ENCODE measurements at places on chromosomes 2 and 18.

DNA sequence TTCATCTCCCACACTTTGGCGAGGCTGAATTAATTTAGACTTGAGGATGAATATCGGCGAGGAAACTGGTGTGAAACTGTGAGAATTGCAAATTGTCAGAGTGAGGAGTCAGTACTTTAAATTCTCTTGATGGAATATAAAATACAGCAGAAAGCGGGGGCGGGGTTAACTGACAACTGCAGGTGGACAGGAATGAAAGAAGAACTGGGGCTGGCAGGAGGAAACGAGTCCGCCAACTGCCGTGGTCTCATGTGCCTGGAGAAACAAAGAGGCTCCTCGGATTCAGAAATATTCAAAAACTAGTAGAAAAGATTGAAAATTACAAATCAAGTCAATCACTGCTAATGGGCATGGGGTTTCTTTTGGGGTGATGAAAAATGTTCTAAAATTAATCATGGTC is 44.3 kb downstream of the MOGAT1 start:
- no peak for DNase-seq

- no peak for DNase-seq
These were observed 333.4 kb upstream of the KCNH7 start for GRCh38 chr2:163171786-163172530.

DNA sequence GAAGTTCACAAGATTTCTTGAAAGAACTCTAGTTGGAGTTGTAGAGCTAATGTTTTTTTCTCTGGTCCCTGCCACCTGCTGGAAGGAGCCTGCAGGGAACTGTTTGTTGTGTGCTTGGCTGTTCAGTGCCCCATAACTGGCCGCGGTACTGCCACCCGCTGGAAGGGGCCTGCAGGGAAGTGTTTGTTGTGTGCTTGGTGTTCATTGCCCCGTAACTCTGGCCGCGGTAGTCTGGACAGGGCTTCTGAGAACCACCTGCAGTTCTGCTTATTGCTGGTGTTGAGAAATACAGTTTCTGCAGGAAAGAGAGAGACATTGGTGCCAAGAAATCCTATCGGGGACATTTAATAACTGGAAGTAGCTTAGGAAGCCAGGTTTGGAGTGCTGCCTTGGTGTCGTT is 58.1 kb downstream of the AGAP1 start:
- DNase-seq, result peak; percentile 5

DNA sequence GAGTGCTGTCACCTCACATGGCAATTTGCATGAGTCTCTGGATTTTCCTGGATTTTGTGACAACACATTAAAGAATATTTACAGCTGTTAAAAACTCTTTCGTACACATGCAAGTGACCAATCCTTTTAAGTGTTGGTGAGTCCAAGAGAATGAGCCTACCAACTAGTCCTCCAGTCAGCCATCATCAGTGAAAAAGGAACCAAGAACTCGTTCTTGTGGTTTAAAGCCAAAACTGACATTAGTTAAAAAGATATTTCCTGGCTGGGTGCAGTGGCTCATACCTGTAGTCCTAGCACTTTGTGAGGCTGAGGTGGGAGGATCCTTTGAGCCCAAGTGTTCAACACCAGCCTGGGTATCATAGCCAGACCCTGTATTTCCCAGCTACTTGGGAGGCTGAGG is 215.4 kb upstream of the ITGA4 start:
- peak; percentile 3 for DNase-seq

GRCh38 chr18:8332286-8332685 is 277.0 kb upstream of the RAB12 start:
- no peak for DNase-seq

- no peak for DNase-seq
These were observed 1101.0 kb upstream of the GYPC start for GRCh38 chr2:125554956-125555355.

- DNase-seq, result no peak
These were observed 215.3 kb upstream of the DSEL start for GRCh38 chr18:67731851-67732250.

DNA sequence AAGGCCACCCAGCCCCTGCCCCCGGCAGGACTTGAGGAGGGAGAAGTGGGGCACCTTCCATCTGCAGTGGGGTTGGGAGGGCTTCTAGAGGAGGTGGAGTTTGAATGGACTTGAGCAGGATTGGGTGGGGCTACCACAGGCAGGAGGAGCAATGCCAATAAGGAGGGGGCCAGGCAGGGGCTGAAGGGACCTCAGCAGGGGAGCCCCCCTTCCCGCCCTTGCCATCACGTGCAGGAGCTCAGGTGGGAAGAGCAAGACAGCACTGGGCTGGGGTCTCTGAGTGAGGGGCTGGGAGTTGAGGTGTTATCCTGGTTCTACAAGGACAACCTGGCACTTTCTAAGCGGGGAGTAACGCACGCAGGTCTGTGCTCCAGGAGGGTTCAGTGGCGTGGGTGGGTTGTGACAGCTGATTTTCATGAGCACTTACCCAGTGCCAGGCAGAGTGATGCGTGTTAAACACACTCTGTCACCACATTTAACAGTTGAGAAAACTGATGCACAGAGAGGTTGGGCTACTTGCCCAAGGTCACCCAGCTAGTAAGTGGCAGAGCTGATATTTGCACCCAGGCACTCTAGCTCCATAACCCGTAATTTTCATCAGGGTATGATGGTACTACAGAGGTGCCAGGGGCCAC is 4.8 kb downstream of the CHRND start:
- DNase-seq, result no peak

- DNase-seq, result peak; percentile 71
These were observed 242.6 kb downstream of the PHLPP1 start for GRCh38 chr18:62957885-62958472.

GRCh38 chr18:7059276-7059675 is 58.3 kb downstream of the LAMA1 start:
- no peak for DNase-seq

GRCh38 chr2:37378411-37378810 is 34.0 kb downstream of the QPCT start:
- no peak for DNase-seq

GRCh38 chr2:12702168-12703121 is 14.3 kb upstream of the TRIB2 start:
- DNase-seq, result peak; percentile 38

DNA sequence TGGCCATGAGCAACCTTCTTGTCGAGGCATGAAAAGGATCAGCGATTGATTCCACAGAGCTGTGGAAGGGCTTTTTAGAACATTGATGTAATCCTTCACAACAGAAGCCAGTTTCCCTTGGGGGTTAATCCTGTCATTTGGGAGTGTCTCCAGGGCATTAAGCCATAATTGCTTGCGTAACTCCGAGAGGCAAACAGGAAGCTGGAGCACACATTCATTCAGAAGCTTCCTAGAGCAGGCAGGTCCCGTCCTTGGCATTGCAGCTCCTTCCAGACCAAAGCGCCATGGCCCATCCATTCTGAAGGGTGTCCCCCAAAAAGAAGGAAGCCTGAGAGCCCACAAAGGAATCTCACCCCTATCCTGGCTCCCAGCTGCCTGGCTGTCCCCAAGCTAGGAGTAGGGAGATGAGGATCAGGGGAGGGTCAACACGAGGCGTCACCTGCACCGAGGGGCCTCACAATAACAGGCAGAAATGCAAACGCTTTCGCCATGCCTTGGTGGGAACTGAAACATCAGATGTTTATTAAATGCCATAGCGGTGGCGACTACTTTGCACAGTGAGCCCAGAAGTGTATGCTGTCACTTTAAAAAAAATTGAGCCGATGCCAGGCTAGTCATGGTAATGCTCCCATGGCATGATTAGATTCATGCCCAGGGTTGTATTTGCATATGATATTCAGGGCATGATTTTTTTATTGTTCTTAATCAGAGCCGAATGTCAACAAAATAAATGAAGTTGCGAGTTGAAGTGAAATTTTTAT is 339.4 kb downstream of the BCL11A start:
- no peak for DNase-seq

DNA sequence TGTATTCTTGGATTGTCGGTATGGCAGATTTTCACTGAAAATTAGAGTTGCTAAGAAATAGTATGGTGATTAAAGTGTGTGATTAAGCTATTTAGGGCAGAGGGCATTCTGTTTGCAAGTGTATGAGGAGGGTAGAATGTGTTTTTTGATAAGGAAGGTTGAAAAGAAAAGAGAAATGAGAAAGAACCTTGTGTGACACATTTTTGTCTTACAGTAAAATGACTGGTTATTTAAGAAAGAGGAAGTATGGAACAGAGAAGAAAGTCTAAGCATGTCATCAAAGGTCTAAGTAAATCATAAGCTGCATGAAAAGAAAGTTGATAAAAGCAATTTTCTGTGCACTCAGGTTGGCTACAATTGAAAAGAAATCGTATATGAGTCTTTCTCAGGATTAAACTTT is 5.2 kb upstream of the RSAD2 start:
- no peak for DNase-seq

Measured in activated CD4-positive, alpha-beta T cell treated with anti-CD3 and anti-CD28 coated beads, Interleukin-2, Interleukin-6, amounts not matched to agents 100 ng/mL and 50 ng/mL, durations not matched to agents 16 hours and 8 hours (primary cell).